ENCODE measurements at places on chromosomes 13 and 19. TPM values are rescaled to one million over a fixed set of nuclear protein-coding genes. Genes with fewer than 3 reads are reported as not detected.

The PSG11 gene
- total RNA-seq, result not detected

The KCNC3 gene
- not detected for total RNA-seq

The CYP2B6 gene
- total RNA-seq, result not detected

The APLP1 gene
- total RNA-seq, result 18.6 TPM

The C13orf46 gene
- total RNA-seq, result 0.12 TPM

The LSM7 gene
- total RNA-seq, result 187 TPM

The SGTA gene
- total RNA-seq, result 13.1 TPM

The MYPOP gene
- total RNA-seq, result 1.1 TPM

The RGL3 gene
- total RNA-seq, result 1.5 TPM

The PDE4C gene
- 2.1 TPM for total RNA-seq

The UPF3A gene
- 13.6 TPM for total RNA-seq

The CYP2S1 gene
- total RNA-seq, result not detected

The RUBCNL gene
- 18.5 TPM for total RNA-seq

The LILRB1 gene
- total RNA-seq, result not detected

The ITPKC gene
- 11.9 TPM for total RNA-seq

The CYP2A6 gene
- not detected for total RNA-seq

The GRK1 gene
- not detected for total RNA-seq

The LCP1 gene
- total RNA-seq, result 1.2 TPM

The PRODH2 gene
- not detected for total RNA-seq

The POSTN gene
- 24.5 TPM for total RNA-seq

The PSG7 gene
- total RNA-seq, result not detected

The CD70 gene
- not detected for total RNA-seq

The GCDH gene
- total RNA-seq, result 19.8 TPM

The LGALS4 gene
- not detected for total RNA-seq

The PRR36 gene
- total RNA-seq, result not detected

The TMIGD2 gene
- not detected for total RNA-seq

The FFAR3 gene
- total RNA-seq, result not detected

The HIF3A gene
- total RNA-seq, result 3.3 TPM

The C13orf42 gene
- not detected for total RNA-seq

The UBAC2 gene
- 14.5 TPM for total RNA-seq

The GNA15 gene
- total RNA-seq, result not detected

The ZNF416 gene
- 4.8 TPM for total RNA-seq

The LAIR1 gene
- total RNA-seq, result not detected

The CLEC11A gene
- 17.4 TPM for total RNA-seq

The TRAPPC5 gene
- 360 TPM for total RNA-seq

The MED16 gene
- total RNA-seq, result 33.1 TPM

The SBSN gene
- total RNA-seq, result 0.23 TPM

The CASP14 gene
- total RNA-seq, result not detected

The CLC gene
- total RNA-seq, result not detected

The SLC46A3 gene
- total RNA-seq, result 12.3 TPM

The UBE2L5 gene
- total RNA-seq, result 0.08 TPM

The ZNF571 gene
- total RNA-seq, result 3.2 TPM

The DOHH gene
- 6.0 TPM for total RNA-seq

The REEP6 gene
- total RNA-seq, result 1.3 TPM

Measured in smooth muscle cell of the coronary artery (primary cell).